ENCODE measurements at places on chromosomes 13 and 19.

GRCh38 chr19:1931445-1931844 lies 9.5 kb upstream of the CSNK1G2 start:
- no peak for DNase-seq

GRCh38 chr19:41261474-41262190 lies 2.5 kb upstream of the HNRNPUL1 start:
- DNase-seq: no peak

- peak; percentile 79 for DNase-seq
Measured at GRCh38 chr19:50358483-50359327, 6.7 kb downstream of the NAPSA start.

DNA sequence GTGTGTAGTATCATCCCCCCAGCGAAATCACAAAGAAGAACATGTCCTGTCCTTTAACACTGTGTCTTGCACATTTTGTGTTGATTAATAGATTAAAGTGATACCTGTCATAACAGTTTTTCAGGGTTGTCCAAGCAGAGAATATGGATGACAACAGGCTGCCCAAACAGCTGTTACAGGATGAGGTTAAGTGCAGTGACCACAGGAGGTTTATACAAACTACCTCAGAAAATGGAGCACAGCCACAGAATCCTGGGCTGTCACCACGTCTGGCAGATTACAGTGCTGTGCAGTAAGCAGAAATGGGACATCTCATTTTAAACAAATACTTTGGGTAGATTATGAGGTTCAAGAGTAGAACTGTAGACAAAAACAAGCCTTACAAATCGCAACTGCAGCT lies 575.6 kb downstream of the DCT start:
- DNase-seq: no peak

DNA sequence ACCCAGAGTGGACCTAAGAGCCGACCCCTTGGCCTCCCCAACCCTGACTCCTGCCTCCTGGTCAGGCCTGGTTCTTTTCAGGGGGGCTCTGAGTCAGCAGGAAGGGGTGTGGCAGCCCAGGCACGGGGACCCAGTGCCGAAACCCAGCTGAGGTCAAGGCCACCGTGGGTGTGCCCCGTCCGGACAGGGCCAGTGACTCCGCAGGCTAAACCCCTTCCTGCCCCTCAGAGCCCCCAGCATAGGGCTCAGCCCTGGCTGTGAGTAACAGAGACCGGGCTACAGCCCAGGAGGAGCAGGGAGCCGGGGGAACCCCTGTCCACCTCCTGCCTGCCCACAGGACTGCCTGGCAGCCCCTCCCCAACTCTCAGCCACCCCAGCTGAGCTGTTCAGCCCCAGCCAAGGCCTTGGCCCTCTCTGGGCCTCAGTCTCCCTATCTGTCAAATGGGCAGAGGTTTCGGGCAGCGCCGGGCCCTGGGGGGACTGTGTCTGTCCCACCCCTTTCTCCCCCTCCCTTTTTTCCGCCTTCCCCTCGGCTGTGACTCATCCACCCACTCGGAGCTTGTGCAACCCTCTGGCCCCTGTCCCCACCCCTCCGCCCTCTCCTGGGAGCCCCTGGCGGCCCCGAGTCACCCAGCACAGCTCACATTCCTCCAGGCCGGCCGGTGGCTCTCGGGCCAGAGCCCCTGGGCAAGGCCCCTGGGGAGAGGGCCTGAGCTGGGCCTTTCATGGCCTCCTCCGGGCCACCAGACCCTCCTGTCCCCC lies 8.6 kb downstream of the ZBTB7A start:
- DNase-seq: peak; percentile 70

DNA sequence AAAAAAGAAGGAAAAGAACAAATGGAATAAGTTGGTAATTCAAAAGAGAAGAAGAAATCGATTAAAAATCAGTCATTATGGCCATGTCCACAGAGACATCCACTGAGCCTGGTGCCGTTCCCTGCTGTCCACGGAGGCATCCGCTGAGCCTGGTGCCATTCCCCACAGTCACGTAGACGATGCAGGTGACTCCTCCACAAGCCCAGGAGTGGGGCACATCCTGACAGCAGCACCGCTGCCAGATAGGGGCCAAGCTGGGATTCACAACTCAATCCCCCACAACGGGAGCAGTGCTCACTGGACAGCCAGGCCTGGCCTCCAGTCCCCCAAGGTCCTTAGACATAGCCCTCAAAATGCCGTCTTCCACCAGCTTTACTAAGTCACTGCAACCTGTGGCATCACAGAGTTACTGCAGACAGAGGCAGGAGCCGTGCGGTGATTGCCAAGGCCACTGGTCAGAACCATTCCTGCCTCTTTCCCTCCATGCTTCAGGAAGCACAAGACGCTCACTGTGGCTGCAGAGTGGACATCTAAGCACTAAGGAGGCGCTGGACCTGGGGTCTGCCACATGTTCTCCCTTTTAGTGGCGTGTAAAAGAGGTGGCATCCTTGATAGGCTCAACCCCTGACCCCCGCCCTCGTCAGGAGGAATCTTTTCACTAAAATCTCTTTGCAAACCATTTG lies 131.5 kb upstream of the SPACA7 start:
- DNase-seq: no peak

Data from immature natural killer cell (primary cell).